Stimulated activated CD4-positive, alpha-beta T cell treated with anti-CD3 and anti-CD28 coated beads, Interleukin-15, amount 100 ng/mL, for 1 hour (primary cell): ENCODE measurements at places on chromosomes 13 and 19.

DNA sequence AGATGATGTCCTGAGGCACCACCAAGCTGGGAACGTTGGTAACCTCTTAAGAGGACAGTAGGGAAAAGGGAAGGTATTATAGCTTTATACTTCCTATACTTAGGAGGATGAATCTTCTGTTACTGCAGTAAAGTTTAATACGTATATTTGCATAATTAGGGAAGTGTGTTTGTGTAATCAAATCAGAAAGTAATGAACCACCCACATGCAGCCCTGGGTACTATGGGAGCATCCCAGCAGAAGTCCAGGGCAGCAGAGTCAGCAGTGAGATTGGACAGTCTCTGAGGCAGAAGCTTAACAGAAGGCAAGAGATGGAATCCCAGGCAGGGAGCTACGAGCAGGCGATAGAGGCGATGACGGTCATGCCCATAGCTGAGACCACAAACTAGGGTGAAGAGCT lies 12.5 kb downstream of the SAFB start:
- DNase-seq, result no peak

DNA sequence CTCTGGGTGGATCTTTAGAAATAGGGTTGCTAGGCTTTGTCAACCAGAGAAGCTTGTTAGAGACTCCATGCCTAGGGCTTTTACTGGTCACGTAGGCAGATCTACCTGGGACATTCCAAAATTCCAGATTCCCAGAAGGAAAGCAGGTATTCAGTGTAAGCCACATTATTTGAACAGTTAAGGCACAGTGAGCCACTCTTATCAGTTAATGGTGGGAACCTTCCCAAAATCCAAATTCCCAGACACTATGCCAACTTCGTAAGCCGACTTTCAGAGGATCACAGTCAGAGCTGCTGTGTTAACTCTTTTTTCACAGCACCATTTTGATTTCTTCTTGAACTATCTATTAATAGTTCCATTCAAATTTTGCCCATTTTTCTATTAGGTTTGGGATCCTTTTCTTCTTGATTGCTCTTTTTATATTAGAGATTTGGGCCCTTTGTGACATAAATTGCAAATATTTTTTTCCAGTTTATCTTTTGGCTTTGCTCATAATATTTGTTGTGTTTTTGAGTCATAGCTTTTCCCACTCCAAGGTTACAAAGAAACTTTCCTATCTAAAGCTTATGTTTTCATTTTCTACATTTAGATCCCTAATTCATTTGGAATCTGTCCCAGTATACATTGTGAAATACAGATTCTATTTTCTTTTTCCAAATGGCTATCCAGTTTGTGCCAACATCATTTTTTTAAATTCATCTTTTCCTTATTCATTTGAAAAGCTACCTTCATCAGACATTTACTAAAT lies 77.3 kb downstream of the DHRS12 start:
- DNase-seq, result no peak

DNA sequence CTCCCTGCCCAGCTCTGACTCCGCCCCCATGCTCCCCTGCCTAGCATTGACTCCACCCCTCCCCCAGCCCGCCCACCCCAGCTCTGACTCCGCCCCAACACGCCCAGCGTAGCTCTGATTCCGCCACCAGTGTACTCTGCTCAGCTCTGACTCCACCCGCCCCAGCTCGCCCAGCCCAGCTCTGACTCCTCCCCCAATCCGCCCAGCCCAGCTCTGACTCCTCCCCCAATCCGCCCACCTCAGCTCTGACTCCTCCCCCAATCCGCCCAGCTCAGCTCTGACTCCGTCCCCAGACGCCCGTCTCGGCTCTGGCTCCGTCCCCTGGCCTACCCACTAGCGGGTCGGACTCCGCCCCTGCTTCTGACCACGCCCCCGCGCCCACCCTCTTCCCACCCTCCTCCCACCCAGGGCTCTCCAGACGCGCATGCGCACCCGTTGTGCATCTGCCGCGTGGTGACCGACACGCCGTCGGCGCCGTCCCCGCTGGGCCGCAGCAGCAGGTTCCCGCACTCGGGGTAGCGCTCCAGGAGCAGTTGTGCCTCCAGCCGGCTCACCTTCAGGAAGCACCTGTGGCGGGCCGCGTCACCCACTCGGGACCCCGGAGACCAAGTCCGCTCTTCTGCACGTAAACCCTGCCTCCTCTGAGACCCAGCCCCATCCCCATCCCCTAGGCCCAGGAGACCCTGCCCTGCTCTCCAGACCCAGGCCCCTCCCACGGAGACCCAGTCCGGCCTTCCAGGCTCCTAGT lies 10.2 kb downstream of the STAP2 start:
- DNase-seq, result peak; percentile 84

DNA sequence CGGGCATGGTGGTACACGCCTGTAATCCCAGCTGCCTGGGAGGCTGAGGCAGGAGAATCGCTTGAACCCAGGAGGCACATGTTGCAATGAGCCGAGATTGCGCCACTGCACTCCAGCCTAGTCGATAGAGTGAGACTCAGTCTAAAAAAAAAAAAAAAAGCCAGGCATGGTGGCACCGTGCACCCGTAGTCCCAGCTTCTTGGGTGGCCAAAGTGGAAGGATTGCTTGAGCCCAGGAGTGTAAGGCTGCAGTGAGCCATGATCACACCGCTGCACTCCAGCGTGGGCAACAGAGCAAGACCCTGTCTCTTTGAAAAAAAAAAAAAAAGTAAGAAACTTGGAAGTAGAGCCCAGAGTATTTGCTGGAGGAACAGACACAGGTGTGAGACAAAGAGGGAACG lies 27.7 kb downstream of the CCDC8 start:
- no peak for DNase-seq

DNA sequence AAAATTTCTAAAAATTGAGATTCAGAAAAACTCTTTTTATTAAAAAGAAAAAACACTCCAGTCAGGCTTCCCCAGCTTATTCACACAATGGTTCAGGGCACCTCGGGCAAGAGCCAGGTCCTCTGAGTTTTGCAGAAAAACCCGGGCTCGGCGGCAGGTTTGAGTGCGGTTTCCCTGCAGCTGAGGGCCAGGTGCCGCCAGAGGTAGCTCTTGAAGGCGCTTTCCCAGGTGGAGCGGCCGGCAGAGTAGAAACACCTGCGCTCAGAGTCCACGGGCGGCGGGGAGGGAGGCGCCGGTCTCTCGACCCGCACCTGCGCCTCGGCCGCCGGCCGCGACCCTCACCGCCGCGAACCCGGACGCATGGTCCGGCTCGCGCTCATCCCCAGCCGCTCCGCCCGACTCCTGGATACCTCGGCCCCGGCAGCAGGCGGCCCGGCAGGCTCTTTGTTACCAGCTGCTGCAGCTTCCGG lies 444 bp downstream of the PROSER1 start:
- no peak for DNase-seq

GRCh38 chr13:90968166-90968904 lies 379.2 kb upstream of the MIR17HG start:
- DNase-seq, result no peak

DNA sequence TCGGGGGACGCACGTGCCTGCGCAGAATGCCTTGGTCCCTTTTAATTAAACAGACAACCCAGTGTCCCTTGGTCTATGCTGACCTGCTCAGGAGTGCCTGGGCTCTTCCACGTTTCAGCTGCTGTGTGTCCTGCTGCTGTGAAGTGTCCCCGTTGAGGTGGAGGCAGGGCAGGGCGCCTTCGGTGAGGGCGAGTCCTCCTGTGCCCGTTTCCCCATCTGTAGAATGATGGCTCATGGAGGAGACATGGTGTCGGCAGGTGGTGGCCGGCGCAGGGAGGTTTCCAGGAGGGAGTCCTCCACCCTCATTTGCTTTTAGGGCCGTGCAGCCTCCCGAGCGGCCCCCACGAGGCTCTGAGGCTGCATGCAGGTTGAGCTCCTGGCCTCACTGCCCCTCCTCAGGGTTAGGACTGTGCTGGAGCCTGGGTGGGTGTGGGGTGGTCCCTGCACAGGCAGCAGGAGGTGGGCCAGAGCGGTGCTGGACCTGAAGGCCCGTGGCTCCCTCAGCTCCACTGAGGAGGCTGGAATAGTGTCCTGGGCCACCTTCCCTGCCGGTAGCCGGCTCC lies 8.8 kb downstream of the STK11 start:
- no peak for DNase-seq

- no peak for DNase-seq
Observed at GRCh38 chr19:38629568-38629967, 10.6 kb downstream of the EIF3K start.

DNA sequence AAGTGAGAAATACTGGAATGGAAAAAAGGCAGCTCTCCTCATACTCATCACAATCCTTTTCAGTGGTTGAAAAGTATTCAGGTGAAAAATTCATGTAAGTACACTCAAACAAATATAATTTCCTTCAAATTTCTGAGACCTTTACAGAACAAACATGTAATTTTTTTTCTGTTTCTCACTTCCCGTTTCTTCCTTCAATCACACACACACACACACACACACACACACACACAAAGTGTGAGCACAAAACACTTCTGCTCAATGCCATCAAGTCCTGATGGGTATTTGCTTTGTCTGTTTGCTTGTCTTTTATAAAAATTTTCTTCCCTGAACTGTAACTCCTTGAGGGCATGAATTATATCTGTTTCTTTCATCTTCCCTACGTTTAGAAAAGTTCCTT lies 110.6 kb downstream of the LIG4 start:
- DNase-seq, result no peak

DNA sequence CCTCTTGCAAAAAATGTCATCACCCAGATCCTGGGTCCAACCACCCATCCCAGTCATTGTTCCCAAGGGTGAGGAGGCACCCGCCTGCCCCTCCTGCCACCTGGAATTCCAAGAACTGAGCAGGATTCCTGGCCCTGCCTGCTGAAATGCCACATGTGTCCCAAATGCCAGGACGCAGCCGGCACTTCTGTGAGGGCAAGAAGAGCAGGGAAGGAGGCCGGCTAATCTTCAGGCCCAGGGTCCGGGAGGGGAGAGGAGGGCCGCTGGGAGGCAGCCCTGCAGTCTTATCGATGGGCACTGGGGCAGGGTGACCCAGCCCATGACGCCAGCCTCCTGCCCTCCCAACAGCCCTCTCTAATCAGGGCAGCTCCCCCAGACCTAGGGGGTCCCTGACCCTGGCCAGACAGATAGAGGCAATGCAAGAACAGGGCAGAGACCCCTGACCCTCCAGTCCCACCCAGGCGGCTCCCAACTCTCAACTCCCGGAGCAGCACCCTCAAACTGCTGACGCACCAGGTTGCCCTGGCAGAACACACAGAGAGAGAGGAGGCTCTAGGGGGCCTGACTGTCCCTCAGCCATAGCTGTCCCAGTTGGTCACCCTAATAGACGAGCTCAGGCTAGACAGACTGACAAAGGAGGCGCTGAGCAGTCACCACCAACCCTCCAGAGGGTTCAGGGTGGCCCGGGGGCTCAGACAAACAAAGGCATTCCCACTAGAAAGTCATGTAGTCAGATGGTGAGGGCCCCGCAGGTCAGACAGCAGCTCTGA lies 1.5 kb downstream of the MFSD12 start:
- no peak for DNase-seq

DNA sequence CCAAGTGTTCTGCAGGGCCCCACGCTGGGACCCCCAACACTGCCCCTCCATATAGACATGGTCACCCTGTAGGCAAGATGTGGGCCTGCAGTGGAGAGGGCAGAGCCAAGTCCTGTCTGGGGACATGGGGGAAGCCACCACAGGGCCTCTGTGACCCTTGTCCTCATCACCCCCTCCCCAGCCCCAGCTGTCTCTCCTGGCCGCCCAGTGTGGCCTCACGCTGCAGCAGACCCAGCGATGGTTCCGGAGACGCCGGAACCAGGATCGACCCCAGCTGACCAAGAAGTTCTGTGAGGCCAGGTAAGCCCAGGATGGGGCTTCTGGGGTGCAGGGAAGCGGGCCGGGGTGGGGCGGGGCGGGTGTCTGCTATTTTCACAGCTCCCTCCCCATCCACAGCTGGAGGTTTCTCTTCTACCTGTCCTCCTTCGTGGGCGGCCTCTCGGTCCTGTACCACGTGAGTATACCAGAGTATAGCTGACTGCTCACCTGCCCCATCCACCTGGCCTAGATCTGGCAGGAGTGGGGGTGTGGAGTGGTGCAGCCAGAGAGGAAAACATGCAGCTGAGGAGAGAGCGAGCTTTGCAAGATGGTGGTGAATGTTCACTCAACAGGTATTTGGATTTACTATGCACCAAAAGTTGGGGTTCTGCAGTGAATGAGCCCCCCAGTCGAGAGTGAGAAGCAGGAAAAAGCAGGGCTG lies 46.4 kb downstream of the CERS4 start:
- no peak for DNase-seq

GRCh38 chr13:73913079-73913740 lies 221.0 kb downstream of the KLF12 start:
- no peak for DNase-seq

GRCh38 chr19:1237027-1237659 lies 662 bp downstream of the CBARP start:
- DNase-seq, result no peak

DNA sequence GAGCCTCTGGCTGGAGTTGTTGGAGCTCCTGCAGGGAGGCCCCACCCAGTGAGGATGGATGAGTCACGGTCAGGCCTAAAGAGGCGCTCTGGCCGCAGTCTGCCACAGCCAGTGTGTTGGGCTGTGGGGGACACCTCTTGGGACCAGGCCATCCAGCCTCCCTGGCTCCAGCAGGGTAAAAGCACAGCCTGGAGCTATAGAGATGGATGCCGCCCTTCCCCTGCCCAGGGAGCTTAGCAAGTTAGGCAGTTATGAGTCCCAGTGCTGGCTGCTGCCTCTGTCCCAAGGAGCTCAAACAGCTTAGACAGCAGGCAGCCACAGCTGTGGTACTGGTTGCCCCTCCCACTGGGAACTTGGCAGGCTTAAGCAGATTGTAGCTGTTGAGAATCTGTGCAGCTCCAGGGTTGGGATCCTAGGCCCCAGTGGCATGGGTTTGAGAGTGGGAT lies 100.9 kb downstream of the NDFIP2 start:
- DNase-seq, result no peak

GRCh38 chr13:106859533-106859904 lies 291.6 kb upstream of the ARGLU1 start:
- DNase-seq, result no peak

GRCh38 chr19:41871573-41872383 lies 5.3 kb upstream of the CD79A start:
- DNase-seq, result no peak

GRCh38 chr19:9487016-9487415 lies 11.4 kb downstream of the ZNF560 start:
- DNase-seq, result no peak

GRCh38 chr13:23180711-23181110 lies at the start of gene SGCG:
Gene SGCG, plus strand, starts transcription at chr13:23180979. Its CDS starts 22,716 bp downstream, at chr13:23203695.
- no peak for DNase-seq

DNA sequence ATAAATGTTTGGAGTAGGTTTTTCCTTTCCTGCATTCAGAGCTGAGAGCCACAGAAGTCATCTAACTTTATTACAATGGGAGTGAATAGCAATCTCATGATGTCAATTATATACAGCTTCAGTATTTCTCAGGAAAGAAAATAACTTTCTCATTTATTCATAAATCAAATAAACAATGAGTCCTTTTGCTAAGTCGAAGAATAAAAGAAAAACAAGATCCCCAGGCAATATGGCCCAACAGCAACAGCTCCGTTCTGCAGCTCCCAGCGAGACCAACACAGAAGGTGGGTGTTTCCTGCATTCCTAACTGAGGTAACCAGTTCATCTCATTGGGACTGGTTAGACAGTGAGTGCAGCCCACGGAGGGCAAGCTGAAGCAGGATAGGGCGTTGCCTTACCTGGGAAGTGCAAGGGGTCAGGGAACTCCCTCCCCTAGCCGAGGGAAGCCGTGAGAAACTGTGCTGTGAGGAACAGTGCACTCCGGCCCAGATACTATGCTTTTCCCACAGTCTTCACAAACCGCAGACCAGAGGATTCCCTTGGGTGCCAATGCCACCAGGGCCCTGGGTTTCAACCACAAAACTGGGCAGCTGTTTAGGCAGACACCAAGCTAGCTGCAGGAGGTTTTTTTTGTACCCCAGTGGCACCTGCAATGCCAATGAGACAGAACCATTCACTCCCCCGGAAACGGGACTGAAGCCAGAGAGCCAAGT lies 128.2 kb downstream of the SLITRK1 start:
- no peak for DNase-seq
